ENCODE measurements at places on chromosomes 11 and 22.
A peak's percentile ranks its signal among the peaks of the same experiment; 100 is the strongest.

- DNase-seq = no peak
These were observed 160.9 kb downstream of the C11orf91 start for GRCh38 chr11:33539751-33540150.

DNA sequence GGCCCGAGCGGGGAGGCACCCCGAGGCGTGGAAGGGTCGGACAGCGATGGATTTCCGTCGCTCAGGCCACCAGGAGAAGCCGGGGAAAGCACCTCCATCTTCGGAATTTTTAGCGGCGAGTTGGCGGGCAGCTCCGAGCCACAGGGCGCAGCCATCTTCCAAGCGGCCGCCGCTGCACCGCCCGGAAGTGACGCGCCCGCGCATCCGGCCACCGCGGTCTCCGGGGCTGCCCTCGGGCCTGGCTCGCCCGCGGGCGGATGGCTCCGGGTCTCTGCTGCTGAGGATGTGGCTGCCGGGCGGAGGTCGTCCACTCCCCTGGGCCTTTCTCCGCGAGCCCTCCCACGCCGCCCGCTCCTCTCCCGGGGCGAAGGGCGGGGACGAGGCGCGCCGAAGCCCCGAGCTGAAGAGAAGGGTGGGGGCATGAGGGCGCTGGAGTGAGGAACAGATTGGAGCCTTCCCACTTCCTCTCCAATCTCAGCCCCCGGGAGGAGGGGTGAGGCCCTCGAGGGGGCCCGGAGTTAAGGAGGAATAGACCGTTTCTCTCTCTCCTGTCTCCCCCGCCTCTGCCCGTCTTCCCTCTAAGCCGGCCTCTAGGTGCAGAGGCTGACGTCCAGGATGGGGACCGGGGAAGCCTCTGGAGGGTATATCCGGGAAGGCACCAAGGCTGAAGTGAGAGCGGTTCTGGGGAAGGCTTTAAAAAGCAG is at the start of gene MSANTD2:
Gene MSANTD2, minus strand, starts transcription at position 181 of the 704 bp plus-strand sequence. Its CDS starts 26 bp downstream, at position 155.
- peak; percentile 40 for DNase-seq

- no peak for DNase-seq
These were observed 34.7 kb upstream of the TOLLIP start for GRCh38 chr11:1344056-1344635.

DNA sequence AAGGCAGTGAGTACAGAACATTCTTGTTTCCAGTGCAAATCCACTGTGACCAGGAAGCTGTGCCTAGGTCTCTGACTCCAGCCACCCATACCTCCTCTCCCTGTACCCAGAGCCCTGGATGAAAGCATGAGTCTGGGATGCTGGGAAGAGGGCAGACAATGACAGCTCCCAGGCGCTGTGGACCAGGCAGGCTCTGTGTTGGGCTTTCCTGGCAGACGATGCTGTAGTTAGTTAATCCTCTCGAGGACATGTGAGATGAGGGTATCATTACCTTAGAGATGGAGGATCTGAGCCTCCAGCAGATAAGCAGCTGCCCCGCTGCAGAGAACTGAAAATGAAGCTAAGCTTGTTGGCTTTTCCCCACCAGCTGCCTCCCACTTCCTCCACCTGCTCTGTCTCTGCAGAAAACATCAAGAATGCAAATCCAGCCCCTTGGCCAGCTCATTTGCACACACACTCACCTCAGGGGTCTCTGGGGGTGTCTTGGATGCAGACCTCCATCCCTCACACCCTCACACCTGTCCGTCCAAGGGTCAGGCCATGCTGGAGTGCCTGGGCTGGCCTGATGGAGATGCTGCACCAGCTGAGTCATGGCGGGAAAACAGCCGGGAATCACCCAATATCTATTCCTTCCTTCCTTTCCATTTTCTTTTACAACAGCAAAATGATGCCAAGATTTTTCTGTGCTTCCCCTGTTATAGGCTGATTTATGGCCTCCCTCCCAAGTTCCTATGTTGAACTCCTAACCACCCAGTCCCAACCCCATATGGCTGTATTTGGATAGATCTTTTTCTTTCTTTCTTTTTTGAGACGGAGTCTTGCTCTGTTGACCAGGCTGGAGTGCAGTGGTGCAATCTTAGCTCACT is 94.9 kb upstream of the SEPTIN5 start:
- no peak for DNase-seq

GRCh38 chr11:103888541-103888951 is 147.9 kb upstream of the DDI1 start:
- DNase-seq = peak; percentile 51

DNA sequence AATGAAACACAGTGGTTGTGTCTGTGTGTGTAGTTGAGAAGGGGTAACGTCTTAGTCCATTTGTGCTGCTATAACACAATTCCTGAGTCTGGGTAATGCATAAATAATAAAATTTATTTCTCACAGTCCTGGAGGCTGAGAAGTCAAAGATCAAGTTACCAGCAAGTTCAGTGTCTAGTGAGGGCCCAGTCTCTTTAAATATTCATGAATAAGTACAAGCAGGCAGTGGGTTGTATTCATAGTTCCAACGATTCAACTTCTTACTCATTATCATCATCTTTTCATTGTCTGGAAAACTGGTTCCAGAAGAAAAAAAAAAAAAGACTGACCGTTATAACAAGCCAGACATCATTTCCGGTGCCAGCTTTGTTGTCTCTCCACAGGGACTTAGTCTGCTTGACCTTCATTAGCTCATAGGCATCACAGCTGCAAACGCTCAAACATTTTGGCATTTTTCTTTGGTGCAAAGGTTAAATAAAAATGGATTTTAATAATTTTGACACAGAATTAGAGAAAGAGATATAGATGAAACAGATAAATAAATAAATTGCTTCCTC is 1297.5 kb downstream of the LRRC4C start:
- no peak for DNase-seq

DNA sequence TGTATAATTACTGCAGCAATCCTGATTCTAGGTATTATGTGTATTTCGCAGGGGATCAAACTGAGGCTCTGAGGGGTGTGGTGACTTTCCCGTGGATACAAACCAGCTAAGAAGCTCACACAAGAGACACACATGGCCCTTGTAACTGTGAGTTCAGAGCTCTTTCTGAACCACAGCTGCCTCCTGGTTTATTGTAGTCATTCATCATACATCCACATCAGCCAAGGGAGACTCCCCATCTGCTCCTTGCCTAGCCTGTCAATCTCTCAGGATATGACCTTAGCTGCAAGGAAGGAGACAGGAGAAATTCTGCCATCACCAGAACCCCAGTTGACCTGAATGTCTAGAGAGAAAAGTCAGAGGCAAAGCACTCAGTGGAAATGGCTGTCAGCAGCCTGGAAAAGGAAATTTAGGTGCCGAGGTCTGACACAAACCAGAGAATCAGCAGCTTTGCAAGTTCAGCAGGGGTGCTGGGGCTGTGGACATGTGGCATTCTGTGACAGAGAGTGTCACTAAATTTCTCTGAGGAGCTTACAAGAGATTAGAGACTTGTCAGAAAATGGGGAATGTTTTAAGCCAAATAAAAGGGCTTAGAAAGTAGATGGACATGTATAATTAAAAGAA is 209.5 kb downstream of the AASDHPPT start:
- no peak for DNase-seq

DNA sequence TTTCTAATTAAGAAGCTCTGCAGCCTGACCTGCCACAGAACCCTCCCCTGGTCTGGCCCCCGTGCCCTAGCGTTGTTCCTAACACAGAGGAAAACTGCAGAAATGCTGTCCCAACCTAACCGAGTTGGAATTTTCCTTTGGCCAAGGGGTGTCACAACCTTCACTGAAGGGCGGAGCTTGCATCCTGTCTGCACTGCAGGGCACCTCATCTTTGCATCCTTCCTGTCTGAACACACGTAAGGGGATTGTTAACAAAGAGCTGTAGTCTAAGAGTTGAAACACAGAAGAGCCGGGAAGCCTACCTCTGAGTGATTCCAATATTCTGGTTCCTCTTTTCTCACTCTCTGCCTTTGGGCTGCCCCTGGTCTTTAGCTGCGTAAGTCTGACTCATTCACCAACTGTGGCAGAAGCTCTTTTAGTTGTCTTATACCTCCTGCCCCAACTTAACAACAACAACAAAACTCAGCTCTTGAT is 1.6 kb downstream of the DIXDC1 start:
- DNase-seq = peak; percentile 65

- DNase-seq = peak; percentile 99
These were observed 13.2 kb downstream of the POLA2 start for GRCh38 chr11:65274735-65275682.

DNA sequence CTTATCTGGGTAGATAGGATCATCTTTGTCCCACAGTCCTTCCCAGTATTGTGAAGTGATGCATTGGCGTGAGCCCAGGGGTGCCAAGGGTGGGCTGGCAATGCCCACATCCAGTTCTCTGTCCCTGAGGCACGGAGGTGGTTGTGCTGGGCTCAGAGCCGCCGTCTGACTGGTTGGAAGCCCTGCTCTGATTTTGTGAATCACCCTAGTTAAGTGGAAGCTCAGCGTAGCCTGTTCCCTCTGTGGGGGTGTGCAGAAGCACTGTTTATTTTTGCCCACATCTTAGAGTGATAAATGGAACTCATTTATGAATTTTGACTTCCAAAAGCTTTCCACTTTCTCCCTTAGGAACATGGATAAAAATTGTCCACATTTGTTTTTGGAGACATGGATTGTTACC is 13.6 kb downstream of the BCR start:
- no peak for DNase-seq

- no peak for DNase-seq
These were observed 13.4 kb upstream of the PNPLA3 start for GRCh38 chr22:43910178-43910695.

Data from HFFc6 (cell line).